ENCODE measurements at places on chromosomes 1 and 21.

DNA sequence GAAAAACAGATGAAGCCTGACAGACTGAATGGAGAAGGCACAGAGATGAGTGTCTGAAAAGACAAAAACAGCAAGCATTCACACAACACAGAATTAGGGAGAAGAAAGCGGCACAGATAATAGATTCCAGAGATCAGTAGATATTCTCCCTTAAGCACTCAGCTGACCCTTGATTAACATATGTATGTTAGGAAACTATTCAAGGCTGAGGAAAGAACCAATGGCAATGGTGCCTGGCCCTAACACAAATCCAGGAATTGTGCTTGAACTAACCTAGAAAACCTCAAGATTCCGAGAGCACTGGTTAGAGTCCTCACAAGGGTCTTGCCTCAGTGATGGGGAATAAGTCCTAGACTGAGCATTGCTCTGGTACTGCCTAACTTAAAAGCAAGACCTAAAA, 30.9 kb downstream of the KCNT2 start:
- no peak for DNase-seq

GRCh38 chr21:42527489-42528158, 14.0 kb downstream of the SLC37A1 start:
- no peak for DNase-seq

DNA sequence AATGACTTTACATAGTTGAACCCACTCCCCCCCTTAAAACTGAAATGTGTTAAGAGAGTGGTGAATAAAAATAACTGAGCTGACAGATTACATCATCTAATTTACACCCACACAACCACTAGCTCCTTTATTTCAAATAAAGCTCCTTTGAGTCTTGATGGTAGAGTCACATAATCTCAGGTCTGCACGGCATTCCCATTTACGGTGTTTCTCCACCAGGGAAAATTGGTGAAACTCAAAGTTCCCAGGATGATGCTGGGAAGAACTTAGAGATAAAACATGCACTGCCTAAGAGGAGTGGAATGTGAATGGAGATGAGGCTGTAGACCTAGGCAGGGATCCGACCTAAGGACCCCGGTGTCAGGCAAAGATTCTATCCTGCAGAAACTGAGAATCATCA, 727.8 kb upstream of the ADAMTS5 start:
- DNase-seq: no peak

GRCh38 chr1:16900751-16901150, 5.0 kb downstream of the RNU1-2 start:
- no peak for DNase-seq

- DNase-seq: no peak
These were observed 251.4 kb downstream of the FAM72C start for GRCh38 chr1:143720087-143721023.

- no peak for DNase-seq
These were observed 4.9 kb downstream of the CACHD1 start for GRCh38 chr1:64474665-64475439.

DNA sequence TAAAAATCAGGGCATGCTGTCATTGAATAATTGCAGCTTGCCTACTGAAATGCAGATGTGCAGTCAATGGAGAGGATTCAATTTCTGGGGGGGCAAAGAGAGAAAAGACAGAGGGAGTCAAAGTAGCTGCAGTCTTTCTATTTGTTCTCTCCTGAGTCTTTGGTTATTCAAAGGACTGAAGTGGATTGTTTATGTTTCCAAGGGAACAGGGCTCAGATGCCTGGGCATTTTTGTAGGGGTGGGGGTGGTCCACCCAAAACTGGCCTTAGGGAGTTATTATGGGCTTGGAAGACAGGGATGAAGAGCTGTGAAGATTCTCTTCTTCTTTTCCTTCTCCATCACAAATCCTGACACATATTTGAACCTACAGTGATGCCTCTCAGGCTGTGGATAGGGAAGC, 408.8 kb upstream of the DAB1 start:
- no peak for DNase-seq

DNA sequence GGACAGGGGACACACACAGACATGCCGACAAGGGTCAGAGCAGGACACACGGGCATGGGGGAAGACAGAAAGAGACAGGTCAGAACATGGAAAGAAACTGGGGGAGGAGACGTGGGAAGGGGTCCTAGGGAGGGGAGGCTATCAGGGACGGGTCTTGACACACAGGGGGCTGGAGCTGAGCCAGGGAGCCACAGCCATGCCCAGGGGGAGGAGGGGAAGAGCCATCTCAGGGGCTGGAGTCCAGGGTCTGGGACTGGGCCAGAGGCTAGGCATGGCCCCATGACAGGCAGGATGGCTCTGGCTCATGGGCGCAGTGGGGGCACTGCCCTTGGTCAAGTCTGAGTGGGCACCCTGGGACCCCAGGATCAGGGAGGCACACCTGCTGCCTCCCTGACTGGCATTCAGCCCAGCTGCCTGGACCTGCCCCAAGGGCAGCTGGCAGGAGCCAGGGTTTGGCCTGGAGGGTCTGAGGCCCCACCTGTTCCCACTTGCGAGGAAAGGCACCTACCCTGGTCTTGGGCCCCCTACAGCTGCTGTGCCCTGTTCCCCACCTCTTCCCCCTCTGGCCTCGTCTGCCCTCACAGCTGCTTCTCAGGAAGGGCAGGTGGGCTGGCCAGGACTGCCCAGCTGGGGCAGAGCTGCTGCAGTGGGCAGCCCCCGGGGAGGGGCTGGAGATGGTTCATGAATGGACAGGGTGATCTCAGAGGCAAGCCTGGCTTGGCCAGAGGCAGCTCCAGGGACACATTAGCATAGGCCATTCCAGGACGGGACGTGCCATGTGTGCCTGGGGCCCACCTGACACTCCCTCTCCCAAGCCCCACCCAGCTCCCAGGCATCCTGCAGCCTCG, 42.9 kb downstream of the HSPG2 start:
- DNase-seq: no peak

- no peak for DNase-seq
These were observed 802.4 kb upstream of the ADGRL4 start for GRCh38 chr1:79808816-79809475.

- DNase-seq: no peak
These were observed 31.0 kb upstream of the IL19 start for GRCh38 chr1:206739411-206740076.

DNA sequence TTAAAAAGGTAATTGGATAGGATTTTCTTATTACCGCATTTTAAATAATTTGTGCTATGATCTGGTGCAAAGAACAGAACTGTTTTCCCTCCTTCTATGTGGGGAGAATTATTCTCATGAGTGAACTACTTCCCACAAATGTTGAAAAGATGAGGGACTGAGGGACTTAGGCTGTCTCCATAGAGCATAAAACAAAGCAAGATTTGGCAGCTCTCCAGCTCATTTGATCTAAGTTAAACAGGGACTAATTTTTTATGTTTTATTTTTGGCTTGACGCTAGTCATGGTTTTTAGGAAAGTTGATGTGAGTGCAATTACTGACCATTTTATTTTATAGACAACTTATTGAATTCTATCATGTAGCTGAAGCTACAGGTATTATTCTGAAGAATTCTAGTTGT, 362.3 kb downstream of the HLX start:
- no peak for DNase-seq

GRCh38 chr1:3065797-3066196, 3.2 kb upstream of the PRDM16 start:
- DNase-seq: no peak

- no peak for DNase-seq
These were observed 7.8 kb downstream of the HEYL start for GRCh38 chr1:39631361-39632322.
